ENCODE measurements at places on chromosomes 7 and 10.

DNA sequence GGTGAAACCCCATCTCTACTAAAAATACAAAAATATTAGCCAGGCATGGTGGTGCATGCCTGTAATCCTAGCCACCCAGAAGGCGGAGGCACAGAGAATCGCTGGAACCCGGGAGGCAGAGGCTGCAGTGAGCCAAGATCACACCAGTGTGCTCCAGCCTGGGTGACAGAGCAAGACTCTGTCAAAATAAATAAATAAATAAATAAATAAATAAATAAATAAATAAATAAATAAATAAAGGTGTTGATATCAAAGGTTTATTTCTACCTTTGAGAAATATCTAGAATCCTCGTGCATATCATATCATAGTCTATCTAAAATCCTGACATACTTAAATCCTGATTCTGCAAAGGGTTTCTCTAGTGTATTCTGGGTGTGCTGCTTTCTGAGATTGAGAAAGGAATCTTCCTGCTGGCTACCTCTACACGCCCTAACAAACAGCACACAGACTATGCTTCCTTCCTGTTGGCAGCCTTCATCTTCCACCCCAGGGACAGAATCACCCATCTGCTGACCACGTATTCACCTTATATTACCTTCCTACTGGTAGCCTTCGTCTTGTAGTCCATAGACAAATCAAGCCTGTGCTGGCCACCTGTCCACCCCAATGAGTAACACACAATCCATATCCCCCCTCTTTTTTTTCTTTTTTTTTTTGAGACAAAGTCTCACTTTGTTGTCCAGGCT, 8.7 kb downstream of the ABLIM1 start:
- DNase-seq = no peak

DNA sequence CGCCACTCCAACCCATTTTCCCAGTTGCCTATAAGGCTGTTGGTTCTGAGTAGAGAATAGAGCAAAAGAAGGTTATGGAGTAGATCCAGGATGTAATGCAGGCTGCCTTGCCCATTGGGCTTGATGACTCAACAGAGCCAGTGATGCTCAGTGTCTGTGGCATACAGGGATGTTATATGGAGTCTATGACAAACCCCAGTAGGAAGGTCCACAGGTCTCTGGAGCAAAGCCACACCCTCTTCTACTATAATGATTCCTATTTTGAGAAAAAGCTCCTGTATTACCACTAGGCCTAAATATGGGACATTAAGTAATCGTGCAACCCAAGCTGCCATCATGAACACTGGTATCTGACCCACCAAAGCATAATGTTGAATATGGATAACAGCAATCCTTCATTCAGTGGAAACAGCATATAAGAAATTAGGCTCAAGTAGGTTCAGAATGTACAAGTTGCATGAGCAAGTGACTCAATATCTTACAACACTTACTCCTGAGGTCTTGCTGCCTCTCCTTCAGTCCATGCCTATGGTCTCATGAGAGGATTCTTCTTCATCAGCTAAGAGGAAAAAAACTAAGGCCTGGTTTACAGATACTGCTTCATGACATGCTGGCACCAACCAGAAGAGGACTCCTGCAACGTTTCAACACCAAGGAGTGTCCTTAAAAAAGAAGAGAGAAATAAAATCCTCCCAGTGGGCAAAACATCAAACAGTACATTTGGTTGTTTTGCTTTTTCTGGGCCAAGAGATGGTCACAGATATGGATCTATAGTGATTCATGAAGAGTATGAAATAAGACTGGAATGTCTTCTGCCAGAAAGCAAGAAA, 14.8 kb upstream of the FHIP2A start:
- no peak for DNase-seq

GRCh38 chr10:73865459-73866442, 8.6 kb downstream of the CAMK2G start:
- DNase-seq = peak; percentile 48

DNA sequence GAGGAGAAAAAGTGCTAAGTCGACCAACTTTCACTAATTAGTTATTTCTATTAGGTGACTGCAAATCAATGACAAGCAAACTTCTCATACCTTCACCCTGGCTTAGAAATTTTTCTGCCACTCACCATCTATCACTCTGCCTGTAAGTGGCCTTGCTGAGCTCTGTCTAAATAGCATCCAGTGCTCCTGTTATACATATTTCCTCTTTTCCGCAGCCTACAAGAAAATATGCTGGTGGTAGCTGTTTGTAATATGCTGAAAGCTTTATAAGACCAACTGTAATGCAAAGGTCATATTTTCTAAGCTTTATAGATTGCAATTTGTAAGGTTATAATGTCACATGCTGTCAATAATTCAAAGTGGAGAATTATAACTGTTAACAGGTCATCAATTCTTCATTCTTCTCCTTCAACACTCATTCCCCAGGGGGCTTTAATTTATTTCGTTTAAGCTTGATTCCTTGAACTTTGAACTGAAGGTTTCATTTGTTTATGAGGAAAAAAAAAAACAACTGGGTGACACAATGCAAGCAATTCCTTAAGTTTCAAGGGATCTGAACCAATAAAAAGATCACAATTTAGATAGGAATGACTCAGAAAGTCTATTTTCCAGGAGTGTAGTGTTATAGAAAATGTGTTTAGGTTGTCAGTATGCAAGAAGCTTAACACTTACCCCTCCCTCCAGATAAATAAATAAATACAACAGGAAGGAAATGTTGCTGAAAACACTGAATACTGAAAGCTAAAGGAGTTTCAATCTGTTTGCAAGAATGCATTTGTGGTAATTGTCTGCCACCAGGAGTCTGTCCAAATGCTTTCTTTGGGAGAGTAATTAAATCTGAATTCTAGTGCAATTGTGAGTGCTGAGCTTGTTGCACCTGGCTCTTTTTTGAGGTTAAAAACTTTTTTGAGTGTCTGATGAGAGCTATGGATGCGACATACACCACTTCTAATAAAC, 183.7 kb downstream of the SORCS1 start:
- DNase-seq = no peak

GRCh38 chr7:139774376-139774775, 3.4 kb downstream of the HIPK2 start:
- DNase-seq = no peak

- DNase-seq = peak; percentile 50
These were observed 302.9 kb upstream of the PODXL start for GRCh38 chr7:131859147-131859821.

- DNase-seq = no peak
These were observed 48.2 kb upstream of the TMEM72 start for GRCh38 chr10:44862924-44863323.

- DNase-seq = no peak
These were observed 46.3 kb downstream of the HTRA1 start for GRCh38 chr10:122507616-122508015.

DNA sequence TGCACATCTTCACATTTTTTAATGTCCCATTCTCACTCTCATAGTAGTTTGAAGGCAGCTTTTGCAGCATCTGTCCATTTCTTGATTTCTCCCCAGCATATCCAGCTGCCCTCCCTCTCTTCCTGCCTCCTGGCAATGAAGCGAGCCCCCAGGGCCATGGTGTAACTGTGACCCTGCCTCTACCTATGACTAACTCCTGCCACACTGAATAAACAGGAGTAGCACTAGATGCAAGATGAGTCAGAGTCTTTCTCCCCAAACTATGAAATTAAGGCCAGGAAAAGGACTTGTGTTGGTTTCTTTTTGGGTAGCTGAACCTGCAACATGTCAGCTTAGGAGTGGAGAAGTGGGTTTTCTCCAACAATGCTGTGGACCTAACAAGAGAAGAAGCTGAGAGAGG, 329.0 kb downstream of the RNLS start:
- peak; percentile 15 for DNase-seq

DNA sequence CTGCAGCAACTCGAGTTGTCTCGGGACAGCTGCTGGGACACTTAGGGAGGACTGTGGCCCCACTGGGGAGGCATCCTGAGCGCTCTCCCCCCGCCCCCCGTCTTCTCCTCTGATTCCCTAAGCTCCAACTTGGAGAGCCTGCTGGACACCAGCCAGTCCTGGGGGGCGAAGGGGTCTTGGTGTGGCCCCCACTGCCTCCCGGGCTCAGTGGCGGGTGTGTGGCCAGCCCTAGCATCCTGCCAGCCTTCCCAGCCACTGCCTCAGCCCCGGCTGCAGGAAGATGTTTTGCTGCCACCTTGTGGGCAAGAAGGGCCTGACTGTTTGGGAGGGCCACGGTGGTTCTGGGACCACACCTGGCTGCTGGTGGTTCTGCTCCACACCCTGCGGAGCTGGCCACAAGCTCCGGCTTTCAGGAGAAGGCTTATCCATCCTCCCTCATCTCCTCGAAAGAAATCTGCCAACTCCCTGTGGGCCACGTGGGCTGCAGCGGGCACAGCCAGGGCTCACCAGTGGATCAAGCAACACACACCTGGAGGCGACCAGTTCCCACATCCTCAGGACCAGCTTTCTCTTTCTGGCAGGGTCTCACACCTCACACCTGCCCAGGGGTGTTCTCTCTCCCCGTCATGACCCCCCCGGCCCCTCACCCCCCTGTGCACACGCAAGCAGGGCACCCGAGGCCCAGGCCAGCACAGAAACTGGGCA, 24.8 kb downstream of the AGAP3 start:
- DNase-seq = peak; percentile 78
